ENCODE measurements at places on chromosomes 11 and 22.
A peak's percentile ranks its signal among the peaks of the same experiment; 100 is the strongest.

DNA sequence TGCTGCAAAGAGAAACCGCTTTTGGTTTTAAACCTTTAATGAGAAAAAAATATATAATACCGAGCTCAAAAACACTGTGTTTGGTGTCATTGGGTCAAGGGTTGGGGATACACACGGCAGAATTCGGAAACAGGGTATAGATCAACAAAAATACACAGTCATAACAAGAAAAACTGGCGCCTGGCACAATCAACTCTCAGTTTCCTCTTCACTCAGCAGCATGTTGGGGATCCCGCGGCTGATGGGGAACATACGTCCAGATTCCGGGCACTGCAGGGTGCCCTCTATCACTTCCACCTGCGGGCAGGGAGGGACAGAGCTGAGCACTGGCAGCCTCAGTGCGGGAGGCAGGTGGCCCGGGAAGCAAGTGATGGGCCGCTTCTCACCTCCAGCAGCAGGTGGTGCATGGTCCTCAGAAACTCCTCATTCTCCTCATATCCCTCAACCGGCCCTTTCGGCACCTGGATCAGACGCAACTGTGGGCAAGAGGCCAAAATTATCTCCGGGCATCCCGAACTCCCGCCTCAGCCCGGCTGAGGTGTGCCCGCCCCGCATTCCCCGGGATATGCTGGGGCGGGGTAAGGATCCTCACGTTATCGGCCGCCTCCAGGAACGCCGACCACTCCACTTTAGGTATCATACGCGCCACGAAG, 561 bp downstream of the TRMT112 start:
- DNase-seq: peak; percentile 43

DNA sequence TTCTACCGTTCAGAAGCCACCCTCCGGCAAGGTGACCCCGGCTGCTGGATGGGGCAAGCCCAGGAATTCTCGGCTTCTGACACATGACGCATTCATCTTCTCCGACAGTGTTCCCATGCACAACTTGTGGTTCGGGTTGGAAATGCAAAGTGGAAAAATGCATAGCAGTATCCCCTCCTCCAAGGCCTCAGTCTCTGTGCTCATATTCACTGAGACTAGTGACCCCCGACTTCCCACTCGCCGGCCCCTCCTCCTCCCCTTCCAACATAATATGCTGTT, 70.0 kb upstream of the NTM start:
- no peak for DNase-seq

- DNase-seq: no peak
These were observed 6.3 kb downstream of the PPM1F start for GRCh38 chr22:21946262-21946925.

DNA sequence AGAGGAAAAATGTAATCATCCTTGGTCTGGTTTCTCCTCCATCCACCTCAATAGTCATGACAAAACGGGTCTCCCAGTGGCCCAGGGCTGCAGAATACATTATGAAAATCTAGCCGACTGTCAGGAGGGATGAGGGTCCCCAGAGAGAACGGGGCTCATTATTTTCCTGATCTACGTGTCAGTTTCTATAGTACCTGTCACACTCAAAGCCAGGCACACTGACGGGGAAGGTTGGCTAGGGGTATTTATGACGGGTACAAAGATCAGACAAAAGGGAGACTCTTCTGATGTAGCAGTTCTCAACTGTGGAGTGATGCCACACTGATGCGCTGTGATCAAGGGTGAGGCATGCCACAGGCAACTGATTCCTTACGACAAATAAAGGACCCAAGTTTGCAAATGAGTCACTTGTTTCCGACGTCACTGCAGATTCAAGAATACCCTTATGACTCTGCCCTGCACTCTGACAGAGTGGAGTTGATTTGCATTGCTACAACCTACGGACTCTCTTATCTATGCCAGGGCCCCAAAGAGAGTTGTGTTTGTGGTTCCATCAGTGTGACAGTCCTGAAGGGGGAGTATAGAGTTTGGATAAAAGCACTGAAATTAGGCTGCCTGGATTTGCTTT, 188.2 kb upstream of the TBCEL start:
- DNase-seq: no peak

DNA sequence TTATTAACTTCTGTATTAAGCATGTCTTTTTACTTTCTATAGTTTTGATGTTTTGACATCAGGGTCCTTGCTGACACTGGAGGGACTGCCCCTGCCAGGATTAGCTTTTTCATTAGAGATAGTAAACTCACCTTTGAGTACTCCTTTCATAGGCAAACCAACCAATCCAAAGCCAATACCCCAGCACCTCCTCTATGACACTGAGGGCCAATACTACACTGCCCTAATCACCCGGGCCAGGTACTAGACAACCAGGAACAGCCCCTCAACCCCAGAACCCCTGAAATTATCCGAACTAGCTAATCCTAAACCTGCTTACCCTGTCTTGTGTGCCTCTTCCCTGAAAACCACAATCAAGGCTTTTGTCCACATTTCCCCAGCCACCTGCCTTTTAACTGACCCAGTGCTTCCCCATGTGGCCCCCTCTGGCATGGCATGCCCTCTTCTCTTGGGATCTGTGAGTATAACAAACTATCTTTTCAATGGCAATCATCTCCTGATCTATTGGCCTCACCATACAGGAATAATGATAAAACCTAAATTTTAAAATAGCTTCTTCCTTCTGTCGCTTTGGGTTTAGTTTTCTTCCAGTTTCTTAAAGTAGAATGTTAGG, 31.2 kb downstream of the RAB6A start:
- no peak for DNase-seq

GRCh38 chr11:429391-429790, 12.4 kb downstream of the ANO9 start:
- no peak for DNase-seq

DNA sequence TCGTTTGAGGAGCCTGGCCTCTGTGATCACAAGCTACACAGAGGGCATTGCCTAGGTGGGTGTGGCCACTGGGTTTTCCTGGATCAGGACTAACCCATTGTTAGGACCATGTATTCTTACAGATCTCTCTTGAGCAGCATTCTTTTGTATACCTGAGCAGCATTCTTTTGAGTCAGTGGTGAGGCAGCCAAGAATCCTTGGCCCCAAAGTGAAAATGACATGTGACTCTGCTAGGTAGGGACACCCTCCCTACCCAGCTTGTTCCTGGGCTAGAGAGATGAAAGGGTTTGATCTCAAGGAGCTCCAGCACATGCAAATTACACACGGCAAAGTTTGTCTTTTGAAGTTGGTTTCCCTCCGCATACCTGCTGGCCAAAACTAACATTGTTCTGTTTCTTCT, 55.0 kb upstream of the HORMAD2 start:
- no peak for DNase-seq

GRCh38 chr11:104340590-104340989, 176.6 kb upstream of the PDGFD start:
- DNase-seq: no peak

- DNase-seq: no peak
These were observed 4.6 kb upstream of the LGALS12 start for GRCh38 chr11:63501236-63501635.

DNA sequence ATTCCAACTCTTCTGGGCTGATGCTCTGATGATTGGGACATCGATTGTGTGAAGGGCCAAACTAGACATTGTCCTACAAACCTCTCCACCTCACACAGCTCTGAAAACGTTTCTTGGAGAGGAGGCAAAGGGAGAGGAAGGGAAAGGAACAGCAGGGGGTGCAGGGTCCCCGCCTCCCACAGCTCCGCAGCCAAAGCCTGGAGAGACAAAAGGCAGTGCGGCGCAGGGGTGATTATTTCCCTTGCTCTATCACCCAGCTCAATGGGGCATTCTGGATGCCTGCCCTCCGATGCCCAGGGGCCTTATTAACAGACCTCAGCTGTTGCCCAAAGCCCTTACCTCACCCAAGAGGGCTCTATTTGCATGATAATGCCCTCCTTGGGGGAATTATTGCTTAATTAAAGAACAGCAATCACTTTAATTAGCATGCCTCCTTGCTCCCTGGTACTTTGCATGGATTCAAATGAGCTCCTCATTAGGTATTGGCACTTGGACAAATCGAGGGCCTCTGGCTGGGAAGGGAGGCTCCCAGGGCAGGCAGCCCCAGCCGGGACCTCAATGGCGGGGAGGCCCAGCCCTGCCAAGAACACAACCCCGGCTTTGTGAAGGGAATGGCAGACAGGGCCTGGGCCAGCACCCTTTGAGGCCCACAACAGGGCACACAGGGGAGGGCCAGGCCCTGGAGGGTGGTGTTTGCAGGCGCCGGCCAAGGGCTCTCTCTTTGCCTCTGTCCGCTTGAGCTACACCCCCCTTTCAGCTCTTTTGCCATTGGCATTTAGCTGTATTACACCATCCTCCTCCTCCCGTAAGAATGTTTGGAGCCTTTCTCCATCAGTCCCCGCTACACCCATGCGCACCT, 19.8 kb upstream of the CDON start:
- DNase-seq: peak; percentile 11

DNA sequence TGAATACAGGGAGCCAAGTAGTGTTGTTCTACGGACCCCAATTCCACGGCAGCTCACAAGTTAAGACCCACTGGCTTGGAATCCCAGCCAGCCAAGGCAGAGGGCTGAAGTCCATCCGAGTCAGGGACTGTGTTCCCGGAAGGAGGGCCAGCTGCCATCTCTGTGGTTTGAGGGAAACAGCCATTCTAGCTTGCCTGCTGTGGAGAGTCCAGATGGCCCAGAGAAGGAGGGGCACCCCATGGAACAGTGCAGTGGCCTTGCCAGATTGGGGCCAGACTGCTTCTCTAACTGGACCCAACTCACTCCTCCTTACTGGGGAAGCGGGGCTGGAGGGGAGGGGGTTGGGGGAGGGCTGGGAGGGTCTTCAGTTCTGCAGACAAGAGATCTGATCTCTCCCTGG, 156.4 kb downstream of the FAM181B start:
- DNase-seq: no peak

- DNase-seq: no peak
These were observed 2.2 kb downstream of the ARSA start for GRCh38 chr22:50625568-50626313.

- DNase-seq: no peak
These were observed 427.9 kb upstream of the CCDC179 start for GRCh38 chr11:23288003-23288783.

Data from NCI-H2029 treated with DMSO at 0.1 percent for 48 hours (cell line).